ENCODE measurements at places on chromosomes 5 and 9. TPM values are rescaled to one million over a fixed set of nuclear protein-coding genes. Genes with fewer than 3 reads are reported as not detected.

The CCNG1 gene
- total RNA-seq = 214 TPM

The GMCL2 gene
- not detected for total RNA-seq

DNA sequence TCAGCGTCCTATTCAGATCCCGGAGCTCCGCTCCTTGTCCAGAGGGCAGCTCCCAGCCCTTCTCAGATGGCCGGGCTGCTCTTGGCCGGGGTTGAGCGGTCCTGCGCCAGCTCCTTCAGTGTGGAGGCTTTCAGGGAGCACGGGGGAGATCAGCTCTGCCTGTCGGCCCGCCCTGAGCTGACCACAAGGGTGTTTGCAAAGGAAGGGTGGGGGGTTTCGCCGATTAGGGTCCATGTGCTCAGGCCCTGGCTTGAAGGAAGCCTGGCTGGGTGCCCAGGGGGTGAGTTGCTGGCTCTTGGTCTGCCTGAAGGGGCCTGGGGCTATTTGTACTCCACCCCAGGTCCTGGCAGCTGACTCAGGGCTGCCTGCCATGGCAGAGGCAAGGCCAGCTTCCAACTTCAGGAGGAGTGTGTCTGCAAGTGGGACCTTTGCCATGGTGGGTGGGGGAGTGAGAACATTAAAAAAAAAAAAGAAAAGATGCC, 250.1 kb upstream of the KLF4 start:
- DNase-seq = no peak

GRCh38 chr5:138038826-138039225, 5.9 kb upstream of the FAM13B start:
- no peak for DNase-seq

DNA sequence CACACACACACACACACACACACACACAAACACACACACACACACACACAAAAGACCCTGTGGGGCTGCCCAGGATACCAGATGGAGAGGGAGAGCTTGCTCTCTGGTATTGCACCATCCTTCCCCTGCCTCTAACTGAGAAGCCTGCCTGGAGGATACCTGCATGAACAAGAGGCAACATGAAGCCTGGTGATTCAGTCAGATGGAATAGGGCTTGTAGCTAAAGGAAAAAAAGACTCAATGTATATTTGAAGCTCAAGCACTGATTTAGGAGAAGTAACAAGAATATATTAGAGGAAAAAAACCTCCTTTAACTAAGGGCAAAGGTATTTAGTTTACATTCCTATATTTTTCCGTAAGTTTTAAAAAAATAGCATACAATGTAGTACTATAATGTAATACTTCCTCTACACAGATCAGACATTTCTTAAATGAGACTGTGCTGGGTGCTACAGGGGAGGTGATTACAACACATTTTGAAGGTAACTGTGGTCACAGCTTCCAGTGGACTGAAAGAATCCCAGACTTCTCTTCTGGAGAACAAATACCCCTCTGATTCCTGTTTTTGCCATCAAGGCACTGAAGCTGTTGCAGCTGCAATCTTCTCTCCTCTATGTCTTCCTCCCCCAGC, 169.3 kb downstream of the DCP2 start:
- DNase-seq = no peak

- peak; percentile 99 for DNase-seq
Observed at GRCh38 chr5:149551227-149552037, at the start of gene CSNK1A1. TSS of gene CSNK1A1 (minus strand) at chr5:149551439. CDS start at chr5:149550964, 475 bp downstream.
